Midbrain (tissue), 1 donor: ENCODE measurements at places on chromosomes 2 and 18.

DNA sequence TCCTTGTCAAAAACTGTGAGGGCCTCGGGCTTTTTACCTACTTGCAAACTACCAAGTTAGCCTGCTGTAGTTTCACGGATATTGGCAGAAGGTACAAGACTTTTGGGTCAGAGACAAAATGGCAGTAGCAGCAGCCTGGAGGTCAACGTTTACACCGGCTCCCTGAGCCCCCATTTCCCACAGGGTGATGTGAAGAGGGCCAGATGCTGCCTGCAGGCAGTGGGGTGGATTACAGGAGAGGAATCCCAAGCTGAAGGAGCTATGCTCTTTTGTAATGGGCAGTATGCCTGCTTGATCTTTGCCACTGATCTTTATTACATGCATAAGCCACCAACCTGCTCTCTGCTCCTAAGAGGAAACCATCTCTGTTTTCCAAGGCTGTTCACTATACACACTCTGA is 29.5 kb upstream of the SP5 start:
- DNase-seq: no peak

DNA sequence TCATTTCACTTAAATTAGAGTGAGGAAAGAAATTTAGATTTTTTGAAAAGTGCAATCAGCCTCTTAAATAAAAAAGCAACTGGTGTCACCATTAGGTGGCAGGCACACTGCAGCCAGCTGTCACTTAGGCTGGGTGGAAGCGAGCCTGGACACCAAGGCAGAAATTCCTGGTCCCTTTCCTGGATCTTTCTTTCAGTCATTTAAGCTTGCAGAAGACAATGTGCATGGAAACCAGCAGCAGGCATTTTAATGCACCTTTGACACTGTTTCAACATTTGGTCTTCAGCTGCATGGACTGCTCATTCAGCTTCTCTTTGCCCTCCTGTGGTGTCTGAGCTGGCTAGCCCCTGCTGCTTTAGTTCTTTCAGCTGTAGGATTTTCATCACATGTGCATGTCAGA is 61.0 kb downstream of the AQP4 start:
- peak; percentile 33 for DNase-seq

DNA sequence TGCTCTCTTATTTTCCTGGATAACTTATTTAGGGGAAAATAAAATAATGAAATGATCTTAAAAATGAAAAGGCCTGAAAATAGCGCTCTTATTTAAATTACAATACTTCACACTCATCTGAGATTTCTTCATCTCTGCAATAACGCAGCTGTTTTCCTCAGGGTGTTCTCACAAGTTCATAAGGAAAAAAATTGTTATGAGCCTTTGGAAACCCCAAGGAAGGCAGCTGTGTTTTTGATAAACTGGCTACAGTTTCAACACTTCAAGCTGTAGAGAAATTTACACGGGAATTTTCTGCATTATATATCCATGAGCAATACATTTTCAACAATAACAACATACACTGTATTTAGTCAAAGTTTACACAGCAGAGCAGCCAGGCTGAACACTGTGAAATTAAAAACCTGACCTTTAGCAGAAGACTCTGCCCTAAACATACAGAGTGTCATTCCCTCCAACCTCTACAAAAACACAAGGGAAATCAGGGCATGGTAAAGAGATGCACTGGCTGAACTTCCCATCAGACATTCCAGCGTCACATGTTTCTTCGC is 959.6 kb downstream of the SLC4A3 start:
- no peak for DNase-seq

GRCh38 chr2:75616406-75616805 is 30.2 kb upstream of the MRPL19 start:
- no peak for DNase-seq

GRCh38 chr2:10252224-10252623 is 50.5 kb upstream of the HPCAL1 start:
- DNase-seq: no peak

DNA sequence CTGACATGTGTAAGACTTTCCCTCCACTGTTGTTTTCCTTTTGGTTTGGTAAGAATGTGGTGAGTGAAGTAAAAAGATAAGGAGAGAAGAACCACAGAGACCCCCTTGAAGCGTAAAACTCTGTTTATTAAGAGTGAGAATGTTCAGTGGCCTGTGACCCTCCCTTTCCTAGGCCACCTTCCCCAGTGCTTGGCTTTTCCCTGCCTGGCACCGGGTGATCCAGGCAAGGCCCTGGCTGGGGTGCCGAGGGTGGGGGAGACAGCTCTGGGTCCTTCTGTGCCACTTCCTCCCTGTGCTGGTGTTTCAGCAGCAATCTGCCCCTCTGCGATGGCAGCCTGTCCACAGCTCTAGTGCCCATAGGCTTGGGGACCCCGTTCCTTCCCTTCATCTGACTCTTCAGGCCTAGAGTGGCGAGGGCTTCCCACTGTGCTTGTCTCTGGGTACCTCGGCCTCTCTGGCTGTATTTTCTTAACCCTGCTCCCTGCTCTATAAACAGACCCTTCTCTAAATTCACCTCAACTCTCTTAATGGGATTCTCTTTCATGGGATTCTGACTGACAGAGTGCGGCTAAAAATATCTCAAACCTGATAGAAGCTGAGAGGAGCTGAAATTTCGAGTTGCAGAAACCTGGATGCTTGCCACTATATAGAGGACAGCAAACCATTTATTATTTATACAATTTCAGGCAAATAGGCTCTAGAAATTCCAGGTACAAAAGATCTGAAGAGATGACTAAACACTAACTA is 461.0 kb downstream of the DLGAP1 start:
- no peak for DNase-seq

GRCh38 chr2:176056406-176056805 is 27.4 kb downstream of the EVX2 start:
- no peak for DNase-seq

DNA sequence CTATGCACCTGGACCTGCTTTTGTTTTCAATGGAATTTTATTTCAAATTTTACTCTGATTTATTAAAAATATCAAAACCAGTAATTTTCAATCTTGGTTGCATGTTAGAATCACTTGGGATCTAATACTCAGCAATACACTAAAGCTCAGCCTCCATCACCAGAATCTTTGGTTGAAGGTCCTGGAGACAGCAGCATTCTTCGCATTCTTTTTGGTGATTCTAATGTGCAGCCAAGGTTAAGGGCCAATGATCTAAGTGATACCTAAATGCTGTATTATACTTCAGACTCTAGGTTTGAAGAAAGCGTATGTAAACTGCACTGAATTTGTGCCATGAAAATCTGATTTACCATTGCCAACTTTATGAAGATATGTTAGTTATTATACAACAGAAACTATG is 493.1 kb downstream of the XIRP2 start:
- no peak for DNase-seq

- no peak for DNase-seq
Observed at GRCh38 chr2:10538224-10538894, 90.2 kb upstream of the ODC1 start.

- no peak for DNase-seq
Observed at GRCh38 chr2:126344493-126344892, 311.5 kb upstream of the GYPC start.

DNA sequence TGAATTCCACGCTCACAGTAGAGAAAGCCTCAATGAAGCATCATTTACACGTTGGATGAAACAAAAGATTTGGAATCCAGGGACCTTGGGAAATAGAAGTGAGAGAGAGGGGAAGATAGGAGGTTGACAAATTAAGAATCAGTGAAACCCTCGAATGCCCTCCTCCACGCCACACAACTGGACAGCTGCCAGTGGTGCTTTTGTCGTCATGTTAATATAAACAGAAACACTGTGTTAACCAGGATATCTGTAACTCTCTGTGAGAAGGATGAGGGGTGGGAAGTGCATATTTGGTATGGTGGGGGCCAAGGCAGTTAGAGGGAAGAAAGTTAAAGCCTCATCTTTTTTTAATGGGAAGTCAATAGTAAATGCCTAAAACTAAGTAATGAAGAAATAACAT is 108.7 kb downstream of the GFPT1 start:
- no peak for DNase-seq

DNA sequence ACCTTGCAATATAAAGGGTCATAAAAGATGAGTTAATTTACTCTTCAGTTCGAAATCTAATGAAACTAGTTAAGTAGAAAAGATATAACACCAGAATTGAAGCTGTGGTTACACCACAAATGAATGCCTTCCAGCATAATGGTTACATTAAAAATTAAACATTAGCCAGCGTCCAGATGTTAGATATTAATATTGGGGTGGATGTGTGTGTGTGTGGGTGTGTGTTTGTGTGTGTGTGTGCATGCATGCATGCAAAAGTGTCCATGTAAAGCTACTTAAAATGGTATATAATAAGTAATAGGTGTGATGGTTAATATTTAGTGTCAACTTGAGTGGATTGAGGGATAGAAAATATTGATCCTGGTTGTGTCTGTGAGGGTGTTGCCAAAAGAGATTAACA is 170.4 kb upstream of the FN1 start:
- no peak for DNase-seq

- no peak for DNase-seq
Observed at GRCh38 chr2:107721178-107721577, 105.5 kb upstream of the RGPD4 start.

DNA sequence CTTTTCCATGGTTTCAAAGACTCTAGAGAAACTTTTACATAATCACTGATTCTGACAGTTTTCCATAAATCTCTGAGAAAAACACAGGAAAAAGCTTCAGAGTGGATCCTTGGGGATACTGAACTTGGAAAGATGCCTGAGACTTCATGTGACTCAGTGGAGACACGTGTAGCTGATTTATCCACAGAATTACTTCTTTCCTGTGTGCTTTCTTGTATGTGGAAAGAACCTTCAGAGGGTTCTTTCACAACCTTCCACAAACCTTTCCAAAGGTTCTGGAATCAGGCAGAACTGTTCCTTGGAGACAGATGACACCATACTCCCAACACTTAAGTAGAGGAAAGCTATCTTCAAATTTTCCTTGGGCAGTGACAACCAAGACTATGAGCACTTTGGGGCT is 207.2 kb downstream of the RND3 start:
- no peak for DNase-seq

GRCh38 chr18:14940735-14941134 is 192.8 kb downstream of the ANKRD30B start:
- no peak for DNase-seq

- no peak for DNase-seq
Observed at GRCh38 chr2:189249901-189250300, 70.3 kb upstream of the COL5A2 start.

DNA sequence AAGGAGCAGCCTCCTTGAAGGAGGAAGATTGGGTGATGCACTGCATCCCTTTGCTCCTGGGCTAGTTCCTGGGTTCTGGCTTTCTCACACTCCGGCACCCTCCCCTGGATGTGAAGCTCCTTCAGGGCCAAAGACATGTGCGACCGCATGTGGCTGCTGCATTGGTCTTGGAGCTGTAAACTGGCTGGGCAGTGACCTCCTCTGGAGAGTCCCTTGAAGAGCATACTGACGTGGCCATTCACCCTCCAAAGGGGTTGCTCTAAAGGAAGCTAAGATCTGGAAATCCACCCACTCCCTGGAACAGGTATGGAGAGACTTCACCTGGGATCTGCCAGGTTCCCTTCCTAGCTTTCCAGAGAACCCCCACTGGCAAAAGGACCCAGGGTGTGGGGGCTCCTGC is 62.1 kb downstream of the TMEM17 start:
- DNase-seq: no peak

- no peak for DNase-seq
Observed at GRCh38 chr2:9796056-9797010, 46.9 kb upstream of the TAF1B start.

GRCh38 chr2:6590442-6590841 is 275.3 kb downstream of the CMPK2 start:
- no peak for DNase-seq

DNA sequence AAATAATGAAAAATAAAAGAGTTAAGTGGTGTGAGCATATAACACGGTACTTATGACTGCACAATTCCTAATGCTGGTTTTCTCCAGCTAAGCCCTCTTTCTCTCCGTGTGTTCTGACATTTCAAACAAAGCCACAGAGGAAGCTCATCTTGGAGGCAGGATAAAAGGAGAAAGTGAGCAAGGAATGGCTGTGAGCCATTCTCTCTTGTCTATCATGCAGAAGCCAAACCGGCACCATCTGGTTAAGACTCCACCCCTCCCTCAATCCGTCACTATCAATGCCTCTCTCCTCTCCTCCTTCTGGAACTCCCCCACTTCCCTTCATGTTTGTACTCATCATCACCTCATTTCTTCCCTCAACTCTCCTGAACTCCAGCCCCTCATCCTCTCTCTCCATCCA is 210.4 kb downstream of the TMEM163 start:
- DNase-seq: no peak

DNA sequence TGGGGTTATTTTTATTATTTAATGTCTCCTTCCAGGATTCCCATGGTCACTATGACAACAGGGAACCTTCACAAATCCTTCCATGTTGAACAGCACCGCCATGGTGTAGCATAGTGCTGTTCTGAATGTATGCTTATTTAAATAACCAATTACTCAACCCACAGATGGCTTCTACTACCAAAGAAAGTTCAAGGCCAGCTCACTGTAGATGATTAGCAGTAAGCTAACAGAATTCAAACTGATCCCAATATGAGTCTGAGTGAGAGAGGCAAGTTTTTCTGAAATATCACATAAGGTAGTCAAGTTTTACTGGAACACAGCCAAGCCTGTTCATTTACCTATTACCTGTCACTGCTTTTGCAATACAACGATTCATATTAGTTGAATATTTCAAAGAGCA is 51.2 kb downstream of the CLASP1 start:
- no peak for DNase-seq

GRCh38 chr2:10170256-10170655 is 47.7 kb downstream of the RRM2 start:
- no peak for DNase-seq

GRCh38 chr2:142989273-142990204 is 112.1 kb downstream of the KYNU start:
- DNase-seq: peak; percentile 18

GRCh38 chr2:208384637-208385036 is 22.0 kb upstream of the PTH2R start:
- no peak for DNase-seq

DNA sequence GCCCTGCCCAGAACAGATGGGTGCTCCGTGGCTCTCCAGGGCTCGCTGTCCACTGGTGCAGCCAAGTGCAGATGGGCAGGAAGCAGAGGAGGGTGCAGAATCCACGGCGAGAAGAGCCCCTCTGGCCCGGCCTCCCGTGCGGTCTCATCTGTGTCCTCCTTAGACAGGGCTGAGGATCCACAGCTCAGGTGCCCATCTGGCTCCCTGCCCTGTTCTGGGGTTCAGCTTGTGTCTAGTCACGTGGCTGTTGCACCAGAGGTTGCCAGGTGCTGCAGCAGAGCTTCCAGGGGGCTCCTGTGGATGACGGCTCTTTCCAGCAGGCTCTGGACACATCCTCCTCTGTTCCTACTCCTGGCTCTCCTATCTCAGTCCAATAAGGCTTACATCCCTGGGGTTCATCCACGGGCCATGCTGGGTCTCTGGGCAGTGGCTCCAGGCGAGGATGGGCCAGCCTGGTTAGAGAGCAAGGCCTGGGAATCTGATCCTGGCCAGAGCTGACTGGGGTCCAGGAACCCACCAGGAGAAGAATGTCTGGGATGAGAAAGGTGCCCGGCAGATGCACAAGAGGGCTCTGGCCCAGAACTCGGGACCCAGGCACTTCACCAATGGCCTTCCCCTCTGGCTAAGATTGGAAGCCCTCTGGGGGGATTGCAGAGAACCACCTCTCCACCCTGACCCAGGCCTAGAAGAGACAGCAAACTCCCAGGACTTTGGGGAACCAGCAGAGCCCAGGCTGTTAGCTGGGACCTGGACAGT is 116.3 kb upstream of the ID2 start:
- DNase-seq: no peak
